Right cardiac atrium (tissue), 5 donors: ENCODE measurements at places on chromosomes 16 and 17. TPM values are rescaled to one million over a fixed set of nuclear protein-coding genes. Genes with fewer than 3 reads are reported as not detected.

DNA sequence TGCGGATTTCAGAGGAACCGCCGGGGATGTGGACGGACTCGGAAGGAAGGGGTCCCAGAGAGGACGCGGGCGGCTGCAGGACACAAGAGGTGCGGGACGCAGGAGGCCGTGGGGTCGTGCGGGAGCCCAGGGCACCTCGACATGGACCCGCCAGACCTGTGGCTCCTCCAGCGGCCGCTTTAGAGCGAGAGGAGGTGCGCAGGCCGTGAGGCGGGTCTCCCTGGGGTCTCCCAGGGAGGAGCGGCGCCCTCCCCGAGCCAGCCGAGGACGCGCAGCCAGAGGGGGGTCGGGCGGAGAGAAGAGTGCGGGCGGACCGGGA lies 6.8 kb upstream of the FLYWCH1 start:
- DNase-seq, result peak; percentile 56

DNA sequence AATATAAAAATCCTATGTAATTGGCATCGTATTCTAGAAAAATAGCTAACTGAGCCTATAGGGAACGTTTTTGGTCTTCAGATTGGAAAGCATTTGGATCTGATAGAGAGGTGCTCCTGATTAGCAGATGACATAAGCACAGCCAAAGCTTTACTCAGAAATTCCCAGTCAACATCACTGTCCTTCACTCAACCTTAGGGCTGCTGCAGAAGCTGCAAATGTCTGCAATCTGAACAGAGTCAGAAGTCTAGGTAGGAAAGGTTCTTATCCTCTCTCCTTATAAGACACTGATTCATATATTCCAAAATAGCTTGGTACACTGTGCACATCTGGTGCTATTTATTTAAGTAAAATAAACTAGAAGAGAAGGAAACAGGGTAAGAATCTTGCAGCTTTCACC lies 19.2 kb downstream of the STRADA start:
- DNase-seq, result no peak

- no peak for DNase-seq
Observed at GRCh38 chr17:52149626-52150025, 8.9 kb downstream of the CA10 start.

GRCh38 chr17:924711-925475 lies 54.7 kb downstream of the NXN start:
- no peak for DNase-seq

The SLC5A10 gene
- 0.61 TPM for polyA plus RNA-seq

The CLDN7 gene
- 2.9 TPM for polyA plus RNA-seq

The RAB11FIP3 gene
- 25.1 TPM for polyA plus RNA-seq
